ENCODE measurements at places on chromosomes 13 and 19. TPM values are rescaled to one million over a fixed set of nuclear protein-coding genes. Genes with fewer than 3 reads are reported as not detected.

CNOT3 gene
- 15.1 TPM for total RNA-seq

NFIC gene
- total RNA-seq = 102 TPM

TFPT gene
- 9.7 TPM for total RNA-seq

ONECUT3 gene
- total RNA-seq = not detected

TYROBP gene
- total RNA-seq = not detected

CNFN gene
- total RNA-seq = not detected

KL gene
- total RNA-seq = under 0.01 TPM

CTXN1 gene
- 1.9 TPM for total RNA-seq

PROZ gene
- total RNA-seq = not detected

ZNF235 gene
- total RNA-seq = 7.5 TPM

FCAR gene
- total RNA-seq = not detected

CYP2B6 gene
- total RNA-seq = not detected

CRLF1 gene
- total RNA-seq = 0.49 TPM

RGS9BP gene
- 0.81 TPM for total RNA-seq

PSG6 gene
- not detected for total RNA-seq

RASIP1 gene
- 0.32 TPM for total RNA-seq

ELOF1 gene
- total RNA-seq = 30.8 TPM

AMH gene
- total RNA-seq = 2.1 TPM

MCEMP1 gene
- total RNA-seq = not detected

DAND5 gene
- 0.65 TPM for total RNA-seq

PRTN3 gene
- not detected for total RNA-seq

NMRK2 gene
- not detected for total RNA-seq

SLC17A7 gene
- 0.16 TPM for total RNA-seq

ANGPTL8 gene
- total RNA-seq = not detected

STOML3 gene
- not detected for total RNA-seq

DUXA gene
- not detected for total RNA-seq

Data from hair follicle dermal papilla cell (primary cell).